ENCODE measurements at places on chromosomes 13 and 19.

- DNase-seq, result no peak
Measured at GRCh38 chr19:51292971-51293370, 18.5 kb upstream of the IGLON5 start.

DNA sequence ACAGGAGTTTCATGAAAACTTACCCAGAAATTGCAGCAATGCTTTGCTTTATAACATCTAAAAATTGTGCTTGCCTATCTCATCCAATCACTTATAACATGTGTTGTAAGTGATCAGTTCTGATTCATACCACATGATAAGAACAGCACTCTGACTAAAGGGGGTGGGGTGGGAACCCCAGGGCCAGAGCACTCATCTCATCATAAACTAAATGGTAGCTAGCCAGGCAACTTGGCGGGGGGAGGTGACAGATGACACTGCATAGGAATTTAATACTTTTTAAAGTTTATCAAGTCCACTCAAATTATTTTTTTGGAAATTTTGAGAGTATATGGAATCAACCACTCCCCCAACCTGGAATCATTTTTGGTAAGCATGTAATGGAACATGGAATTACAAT lies 42.1 kb downstream of the FOXO1 start:
- DNase-seq, result no peak

GRCh38 chr13:92575777-92576176 lies 650.8 kb upstream of the GPC6 start:
- no peak for DNase-seq

DNA sequence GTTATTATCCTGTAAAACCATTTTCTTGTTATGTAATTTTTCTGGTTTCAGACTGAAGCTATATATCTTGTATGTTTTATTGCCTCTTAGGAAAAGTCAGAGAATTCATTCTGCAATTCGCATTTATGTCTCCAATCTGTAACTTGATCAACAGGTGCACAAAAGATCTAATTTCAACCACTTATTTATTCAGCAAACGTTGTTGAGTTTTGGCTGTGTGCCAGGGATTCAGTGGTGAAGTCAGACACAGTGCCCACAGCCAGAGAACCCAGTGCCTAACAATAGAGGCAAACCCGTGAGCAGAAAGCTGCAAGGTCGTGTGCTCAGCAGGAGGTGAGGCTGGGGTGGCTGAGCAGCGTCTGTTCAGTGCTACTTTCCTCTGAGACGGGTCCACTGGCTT lies 119.5 kb upstream of the MCF2L start:
- no peak for DNase-seq

DNA sequence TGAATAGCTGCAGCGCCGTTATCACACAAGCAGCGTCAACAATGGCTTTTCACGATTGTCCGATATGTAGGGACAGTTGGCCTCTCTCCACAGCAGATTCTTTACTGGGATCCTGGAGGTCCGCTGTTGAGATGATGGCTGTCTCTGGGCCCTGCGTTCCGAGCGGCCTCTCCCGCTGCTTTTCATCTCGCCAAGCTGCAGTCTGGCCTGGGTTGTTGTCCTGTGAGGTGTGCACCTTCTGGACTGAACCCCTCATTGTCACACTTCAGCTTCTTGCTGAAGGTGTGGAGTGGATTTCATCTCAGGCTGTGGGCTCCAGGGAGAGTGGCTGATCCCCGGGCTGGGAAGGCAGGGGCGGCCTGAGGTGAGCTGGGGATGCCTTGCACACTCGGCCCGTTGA lies 9.6 kb downstream of the UPF1 start:
- DNase-seq, result no peak

- DNase-seq, result no peak
Measured at GRCh38 chr19:7397687-7398086, 49.0 kb downstream of the ARHGEF18 start.

DNA sequence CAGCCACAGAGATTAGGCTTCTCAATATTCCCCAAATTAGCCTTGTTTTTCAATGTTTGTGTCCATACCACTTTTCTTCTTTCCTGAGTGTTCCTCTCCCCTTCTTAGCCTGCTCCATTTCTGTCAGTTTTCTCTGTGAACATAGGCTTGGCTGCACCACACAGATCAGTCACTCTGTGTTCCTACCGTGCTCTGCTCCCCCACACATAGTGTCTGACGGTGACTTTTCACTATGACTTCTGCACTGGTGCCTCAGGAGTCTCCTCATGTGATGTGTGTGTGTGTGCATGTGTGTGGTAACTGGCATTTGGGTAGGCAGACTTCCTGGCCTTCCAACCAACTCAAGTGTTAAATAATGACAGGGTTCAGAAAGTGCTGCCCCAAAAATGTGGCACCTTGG lies 47.9 kb upstream of the MYCBP2 start:
- DNase-seq, result no peak

DNA sequence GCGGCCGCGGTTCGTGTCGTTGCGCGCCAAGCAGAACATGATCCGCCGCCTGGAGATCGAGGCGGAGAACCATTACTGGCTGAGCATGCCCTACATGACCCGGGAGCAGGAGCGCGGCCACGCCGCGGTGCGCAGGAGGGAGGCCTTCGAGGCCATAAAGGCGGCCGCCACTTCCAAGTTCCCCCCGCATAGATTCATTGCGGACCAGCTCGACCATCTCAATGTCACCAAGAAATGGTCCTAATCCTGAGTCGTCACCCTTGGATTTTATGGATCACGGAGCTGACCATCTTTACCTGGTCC lies 475 bp downstream of the MRPL57 start:
- no peak for DNase-seq

DNA sequence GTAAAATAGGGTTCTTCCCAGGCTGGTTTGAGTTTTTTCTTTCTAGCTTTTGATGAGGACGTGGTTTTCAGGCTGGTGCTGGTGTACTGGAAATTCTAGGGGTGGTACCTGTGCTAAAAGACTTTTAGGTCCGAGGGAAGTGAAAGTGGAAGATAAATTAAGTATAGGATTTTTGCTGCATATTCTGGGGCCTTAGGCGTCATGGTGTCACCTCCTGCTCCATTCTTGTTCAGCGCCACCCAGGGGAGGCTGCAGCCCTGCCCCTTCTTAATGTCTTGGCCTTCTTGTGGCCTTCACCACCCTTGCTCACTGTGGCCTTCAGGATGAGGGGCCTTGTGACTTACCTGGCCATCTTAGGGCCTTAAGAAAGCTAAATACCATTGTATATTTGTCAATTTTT lies 12.4 kb downstream of the ZNF552 start:
- no peak for DNase-seq

- peak; percentile 94 for DNase-seq
Measured at GRCh38 chr19:3073159-3073563, 10.9 kb upstream of the TLE5 start.

DNA sequence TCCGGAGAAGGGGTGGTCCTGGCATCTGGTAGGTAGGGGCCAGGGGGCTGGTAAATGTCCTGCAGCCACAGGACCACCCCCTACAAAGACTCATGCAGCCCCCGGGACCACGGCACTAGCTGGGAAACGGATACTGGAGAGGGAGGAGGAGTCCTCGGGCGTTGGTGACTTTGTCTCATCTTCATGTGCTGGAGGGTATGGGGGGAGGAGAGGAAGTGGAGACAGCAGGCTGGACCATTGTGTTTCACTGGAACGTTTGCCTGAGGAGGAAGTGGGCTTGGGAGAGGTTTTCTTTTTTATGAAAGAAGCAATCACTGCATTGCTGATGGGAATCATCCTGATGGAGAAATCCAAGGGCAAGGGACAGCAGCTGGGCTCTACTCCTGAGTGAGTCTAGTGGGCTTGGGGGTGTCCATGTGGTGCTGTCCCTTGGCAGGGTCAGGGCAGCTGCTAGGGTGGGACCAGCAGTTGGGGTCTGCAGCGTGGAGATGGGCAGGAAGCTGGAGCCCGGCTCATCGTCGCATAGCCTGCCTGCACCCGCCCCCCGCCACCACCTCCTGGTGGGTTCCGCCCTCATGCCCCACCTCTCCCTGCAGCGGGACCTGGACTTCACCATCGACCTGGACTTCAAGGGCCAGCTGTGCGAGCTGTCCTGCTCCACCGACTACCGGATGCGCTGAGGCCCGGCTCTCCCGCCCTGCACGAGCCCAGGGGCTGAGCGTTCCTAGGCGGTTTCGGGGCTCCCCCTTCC lies 1.7 kb upstream of the ADM5 start:
- DNase-seq, result no peak

DNA sequence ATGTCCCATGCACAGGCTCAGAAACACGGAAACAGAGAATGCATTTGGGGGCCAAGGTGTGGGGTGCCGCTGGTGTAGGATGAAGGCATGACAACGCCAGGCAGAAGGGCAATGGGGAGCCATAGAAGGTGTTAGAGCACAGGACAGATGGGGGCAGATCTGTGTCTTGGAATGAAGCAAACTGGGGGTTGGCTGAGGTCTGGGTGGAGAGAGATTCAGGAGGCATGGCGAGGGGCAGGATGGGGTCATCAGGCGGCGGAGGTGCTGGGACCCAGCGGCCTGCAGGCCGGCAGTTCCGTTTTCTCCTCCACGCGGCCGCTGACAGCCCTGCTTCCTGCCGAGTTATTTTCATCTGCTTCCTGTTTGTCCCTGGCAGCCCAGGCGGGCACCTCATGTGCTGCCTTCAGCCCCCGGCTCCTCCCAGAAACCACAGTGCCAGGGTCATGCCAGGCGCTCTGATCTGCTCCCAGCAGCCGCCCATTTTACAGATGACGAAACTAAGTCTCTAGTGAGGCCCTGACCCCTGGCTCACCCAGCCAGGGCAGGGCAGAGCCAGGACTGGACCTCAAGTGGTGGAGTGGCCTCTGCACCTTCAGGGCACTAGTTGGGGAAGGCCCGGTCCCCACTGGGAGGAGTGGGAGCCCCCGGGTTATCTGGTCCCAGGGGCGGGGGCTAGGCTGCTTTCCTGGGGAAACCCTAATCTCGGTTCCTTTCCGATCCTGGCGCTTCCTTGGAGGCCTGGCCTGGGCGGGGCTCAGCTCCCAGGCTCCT lies 2.2 kb downstream of the ARHGAP45 start:
- DNase-seq, result no peak

DNA sequence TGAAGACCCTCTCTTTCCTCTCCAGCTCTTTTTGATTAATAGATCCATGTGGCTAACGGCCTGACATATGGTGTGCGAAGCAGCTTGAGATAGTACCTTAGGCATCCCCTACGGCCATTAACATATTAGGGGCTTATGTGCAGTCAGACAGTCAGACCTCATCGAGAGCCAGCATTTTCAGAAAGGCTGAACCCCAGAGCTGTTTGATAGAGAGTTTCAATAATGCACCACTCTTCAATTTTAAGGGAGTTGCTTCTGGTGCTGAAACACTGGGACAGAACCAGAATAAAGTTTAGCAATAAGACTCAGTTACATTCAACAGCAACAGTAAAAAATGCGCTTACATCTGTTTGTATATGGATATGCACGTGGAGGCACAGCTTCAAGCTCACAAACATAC lies 10.8 kb downstream of the POU4F1 start:
- DNase-seq, result no peak

GRCh38 chr19:37997911-37998344 lies 90.9 kb downstream of the SIPA1L3 start:
- DNase-seq, result no peak

GRCh38 chr13:39253774-39254173 lies 215.5 kb downstream of the NHLRC3 start:
- DNase-seq, result no peak

DNA sequence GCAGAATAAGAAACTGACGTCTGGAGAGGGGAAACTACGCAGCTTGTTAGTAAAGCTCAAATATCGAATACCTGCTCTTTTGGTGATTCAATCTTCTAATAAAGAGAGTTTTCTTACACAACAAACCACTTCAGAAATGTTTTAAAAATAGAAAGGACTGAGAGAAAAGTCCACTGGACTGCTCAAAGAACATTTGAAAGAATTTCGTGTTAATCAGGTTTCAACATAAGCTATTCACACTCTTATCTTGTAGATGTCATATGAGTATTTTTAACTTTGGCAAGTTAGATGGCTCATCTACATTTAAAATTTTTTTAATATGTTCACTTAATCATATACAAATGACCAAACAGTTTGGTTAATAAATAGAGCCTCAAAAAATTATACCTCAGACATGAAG lies 95.6 kb upstream of the FAM216B start:
- no peak for DNase-seq

DNA sequence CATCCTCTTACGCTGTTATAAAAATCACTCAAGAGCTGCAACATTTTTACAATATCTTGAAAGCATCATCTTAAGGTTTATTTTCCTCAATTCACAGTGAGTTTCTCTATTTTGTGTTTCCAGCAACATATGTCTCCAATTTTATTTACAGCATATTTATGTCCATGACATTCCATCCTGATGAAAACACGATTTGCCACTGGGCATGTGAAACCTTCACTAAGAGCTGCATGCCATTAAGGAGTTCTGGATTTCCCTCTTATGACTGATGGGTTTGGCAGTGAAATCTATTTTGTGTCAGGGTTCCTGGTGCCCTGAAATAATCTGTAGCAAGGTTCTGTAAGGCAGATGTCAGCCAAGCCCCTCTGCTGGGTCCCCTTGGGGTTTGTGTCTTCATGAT lies 527.6 kb upstream of the KLF12 start:
- no peak for DNase-seq

DNA sequence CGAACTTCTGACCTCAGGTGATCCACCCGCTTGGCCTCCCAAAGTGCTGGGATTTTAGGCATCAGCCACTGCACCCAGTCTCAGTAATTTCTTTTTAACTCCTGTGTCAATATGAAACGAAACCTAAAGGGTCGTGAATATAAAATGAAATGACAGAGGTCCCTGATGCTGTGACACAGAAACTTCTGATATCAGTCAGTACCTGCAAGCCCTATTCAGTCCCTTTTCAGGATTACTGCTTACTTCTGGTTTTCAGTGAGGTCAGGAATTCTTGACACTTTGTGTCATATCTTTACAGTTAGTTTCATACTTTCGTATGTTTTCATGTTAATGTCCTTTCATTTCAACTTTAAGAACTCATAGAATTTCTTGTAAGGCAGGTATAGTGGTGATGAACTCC lies 58.7 kb downstream of the RNF17 start:
- no peak for DNase-seq

- no peak for DNase-seq
Measured at GRCh38 chr19:44600466-44600865, 12.9 kb upstream of the IGSF23 start.

DNA sequence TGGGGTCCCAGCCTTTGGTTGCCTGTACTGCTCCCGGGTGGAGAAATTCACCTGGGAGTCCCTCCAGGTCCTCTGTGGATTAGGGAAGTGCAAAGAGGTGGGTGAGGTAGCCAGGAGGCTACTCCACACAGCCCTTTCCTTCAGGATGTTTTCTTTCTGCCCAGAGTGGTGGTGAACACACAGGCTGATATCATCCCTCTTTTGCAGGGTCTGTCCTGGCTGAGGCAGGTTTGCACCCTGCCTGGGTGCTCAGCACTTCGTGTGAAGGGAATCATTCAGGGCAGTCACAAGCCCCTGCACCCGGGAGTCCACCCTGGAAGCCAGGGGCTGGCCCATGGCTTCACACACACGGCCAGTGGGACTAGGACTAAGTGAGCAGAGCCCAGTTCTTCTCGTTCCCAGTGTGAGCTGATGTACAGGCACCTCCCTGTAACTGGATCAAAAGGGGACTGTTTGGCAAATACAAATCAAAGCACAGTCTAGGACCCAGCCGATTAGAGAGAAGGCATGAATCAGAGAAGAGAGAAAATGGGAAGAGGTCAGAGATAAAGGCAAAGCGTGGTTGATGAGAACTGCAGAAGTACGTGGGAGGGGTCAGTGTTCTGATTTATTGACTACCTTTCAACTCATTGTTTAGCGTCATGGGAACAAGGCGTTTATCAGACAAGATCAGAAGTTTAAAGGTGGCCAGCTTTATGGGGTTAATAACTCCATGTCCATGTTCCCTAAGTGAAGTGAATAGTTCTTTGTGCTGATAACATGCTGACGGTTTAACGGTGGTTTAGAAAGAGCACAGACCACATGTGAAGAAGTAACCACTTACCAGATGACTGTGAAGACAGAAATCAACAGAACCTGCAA lies 30.4 kb upstream of the SPATA13 start:
- no peak for DNase-seq

GRCh38 chr13:110561344-110562035 lies at the start of gene RAB20:
TSS of gene RAB20 (minus strand) at chr13:110561722. CDS start at chr13:110561519, 203 bp downstream.
- DNase-seq, result no peak

All from NCI-H446 (cell line).